ENCODE measurements at places on chromosomes 1 and 21.

GRCh38 chr1:17070163-17070525 is 16.3 kb upstream of the SDHB start:
- DNase-seq, result no peak

GRCh38 chr1:195962051-195962450 is 646.2 kb downstream of the KCNT2 start:
- no peak for DNase-seq

DNA sequence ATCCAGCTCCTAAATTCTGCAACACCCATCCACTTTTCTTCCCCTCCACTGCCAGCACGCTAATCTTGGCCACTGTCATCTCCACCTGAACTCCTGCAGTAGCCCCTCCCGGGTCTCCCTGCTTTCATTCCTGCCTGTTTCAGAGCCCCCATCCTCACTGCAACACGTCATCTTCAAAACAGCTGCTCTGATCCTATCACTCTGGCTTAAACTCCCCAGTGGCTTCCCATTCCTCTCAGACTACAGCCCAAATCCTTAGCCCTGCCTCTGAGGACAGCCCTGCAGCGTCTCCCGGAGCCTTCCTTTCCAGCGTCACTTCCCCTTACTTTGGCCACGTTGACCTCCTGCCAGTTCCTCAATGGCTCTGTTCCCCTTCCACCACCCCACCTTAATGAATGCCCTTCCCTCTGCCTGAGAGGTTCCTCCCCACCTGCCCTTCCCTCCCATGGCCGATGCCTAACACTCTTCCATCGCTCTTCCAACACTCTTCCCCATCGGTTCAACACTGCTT is 22.9 kb upstream of the IFNAR2 start:
- no peak for DNase-seq

- DNase-seq, result no peak
These were observed 125.5 kb downstream of the CLEC20A start for GRCh38 chr1:178371235-178371634.

- no peak for DNase-seq
These were observed 136.7 kb upstream of the RAVER2 start for GRCh38 chr1:64608005-64608650.

- no peak for DNase-seq
These were observed 14.7 kb downstream of the TMEM81 start for GRCh38 chr1:205069371-205070125.

DNA sequence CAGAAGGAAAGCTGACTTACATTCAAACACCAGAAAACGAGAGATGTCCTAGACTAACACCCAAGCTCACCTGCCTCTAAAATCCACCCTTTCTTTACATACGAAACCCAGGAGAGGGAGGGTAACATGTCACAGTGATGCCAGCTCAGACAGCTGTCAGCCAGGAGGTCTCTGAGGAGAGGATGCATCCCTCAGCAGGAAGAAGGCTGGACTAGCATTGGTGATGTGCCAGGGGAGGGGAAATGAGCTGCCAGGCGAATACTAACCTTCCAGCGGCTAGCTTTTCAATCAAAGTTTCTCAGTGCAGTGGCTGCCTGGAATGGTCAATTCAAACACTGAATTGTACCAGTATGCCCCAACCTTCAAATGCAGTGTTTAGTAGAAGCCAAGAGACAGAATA is 3.6 kb upstream of the UBE2G2 start:
- no peak for DNase-seq

DNA sequence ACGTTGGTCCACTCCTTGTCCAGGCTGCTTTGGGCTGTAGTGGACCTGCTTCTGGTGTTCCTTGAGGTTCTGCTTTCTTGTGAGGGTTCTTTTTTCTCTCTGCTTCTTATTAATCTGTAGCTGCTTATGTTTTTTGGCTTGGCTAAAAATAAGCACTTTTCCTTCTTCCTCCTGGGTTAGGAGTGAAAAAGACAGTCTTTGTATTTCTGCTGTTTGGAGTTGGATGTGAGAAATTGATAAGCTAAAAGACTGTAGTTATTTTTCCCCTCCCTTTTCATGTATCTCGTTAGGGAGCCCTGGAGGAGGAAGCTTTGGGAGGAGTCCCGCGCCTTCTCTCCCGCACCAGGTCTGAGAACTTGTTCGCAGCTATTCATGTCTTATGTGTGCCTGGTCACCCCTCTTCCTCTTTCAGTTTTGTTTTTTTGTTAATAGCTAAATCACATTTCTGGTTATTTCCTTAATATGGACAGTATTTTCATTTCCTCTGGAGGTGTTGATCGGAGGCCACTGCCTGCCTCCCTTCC is 79.0 kb downstream of the GALNT2 start:
- DNase-seq, result peak; percentile 93

DNA sequence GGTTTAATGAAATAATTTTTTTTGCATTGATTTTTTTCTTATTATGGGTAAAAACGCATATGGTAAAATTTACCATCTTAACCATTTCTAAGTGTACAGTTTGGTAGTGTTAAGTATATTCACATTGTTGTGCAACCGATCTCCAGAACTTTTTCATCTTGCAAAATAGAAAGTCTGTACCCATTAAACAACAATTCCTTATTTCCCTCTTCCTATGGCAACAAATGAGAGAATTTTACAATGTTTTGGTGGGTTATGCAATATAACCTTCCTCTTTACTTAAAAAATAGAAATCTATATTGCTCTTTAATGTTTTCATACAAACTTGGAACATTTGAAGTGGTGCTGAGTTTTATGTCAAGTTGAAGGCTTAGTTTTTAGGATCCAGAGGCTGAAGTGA is 26.6 kb downstream of the MAP3K7CL start:
- DNase-seq, result no peak

GRCh38 chr1:172380441-172381244 is 39.8 kb upstream of the C1orf105 start:
- DNase-seq, result peak; percentile 20

DNA sequence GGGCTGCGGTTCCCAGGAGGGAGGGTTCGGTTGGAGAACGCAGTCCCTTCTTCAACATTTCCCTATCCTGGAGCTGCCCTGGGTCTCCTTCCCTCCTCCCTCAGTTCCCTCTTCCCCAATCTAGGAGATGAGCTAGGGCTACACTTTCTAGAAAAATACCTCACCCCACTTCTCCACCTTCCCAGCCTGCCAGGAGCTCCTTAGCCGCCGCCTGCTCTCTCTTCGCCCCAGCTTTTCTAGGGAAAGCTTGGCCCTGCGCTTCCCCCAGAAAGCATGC is 488 bp upstream of the ADAMTS1 start:
- DNase-seq, result no peak

DNA sequence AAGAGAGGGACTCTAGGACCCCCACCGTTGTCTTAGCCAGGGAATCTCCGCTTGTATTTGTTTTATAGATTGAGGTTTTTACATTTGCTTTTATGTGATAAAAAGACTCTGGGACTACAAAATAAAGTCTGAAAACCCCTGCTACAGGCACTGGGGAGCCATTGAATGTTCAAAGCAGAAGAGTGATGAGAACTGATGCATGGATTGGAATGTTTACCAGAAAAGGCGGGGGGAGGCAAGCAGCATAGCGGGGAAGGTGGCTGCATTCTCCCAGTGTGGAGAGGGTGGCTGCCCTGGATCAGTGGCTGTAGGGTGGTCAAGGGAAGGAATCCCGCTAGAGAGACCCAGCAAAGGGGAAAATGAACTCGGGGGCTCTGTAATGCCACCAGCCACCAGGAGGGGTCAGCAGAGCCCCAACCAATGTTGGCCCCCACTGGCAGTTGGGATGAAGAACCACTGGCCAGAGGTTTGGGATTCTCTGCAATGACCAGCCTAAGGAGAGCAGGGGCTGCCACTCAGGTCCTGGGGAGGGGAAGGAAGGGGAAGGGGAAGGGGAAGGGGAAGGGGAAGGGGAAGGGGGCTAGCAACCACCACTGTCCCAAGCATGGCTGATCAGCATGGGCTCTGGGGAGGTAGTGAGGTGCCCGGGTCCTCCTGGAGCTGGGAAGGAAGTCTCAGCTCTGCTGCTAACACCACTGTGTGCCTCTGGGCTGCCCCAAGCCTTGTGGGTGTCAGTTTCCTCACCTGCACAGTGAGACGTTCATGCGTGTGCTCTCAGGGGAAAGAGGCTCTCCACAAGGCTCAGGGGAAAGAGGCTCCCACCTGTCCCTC is 19.2 kb upstream of the PEF1 start:
- DNase-seq, result peak; percentile 65

DNA sequence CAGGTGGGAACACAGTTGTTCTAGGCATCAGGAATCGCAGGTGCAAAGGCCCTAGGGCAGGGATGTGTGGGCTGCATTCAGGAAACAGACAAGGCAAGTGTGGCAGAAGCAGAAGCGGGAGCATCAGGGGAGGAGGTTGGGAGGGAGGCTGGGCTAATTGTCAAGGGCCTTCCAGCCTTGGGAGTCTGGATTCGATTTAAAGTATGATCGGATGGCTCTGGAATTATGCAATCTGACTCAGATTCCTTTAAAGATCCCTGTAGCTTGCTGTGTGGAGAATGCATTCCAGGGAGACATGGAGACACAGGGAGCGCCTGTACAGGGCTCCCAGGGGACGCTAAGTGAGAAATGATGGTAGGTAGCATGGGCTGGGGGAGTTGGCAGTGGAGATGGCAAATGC is 86.5 kb downstream of the LACTBL1 start:
- no peak for DNase-seq

DNA sequence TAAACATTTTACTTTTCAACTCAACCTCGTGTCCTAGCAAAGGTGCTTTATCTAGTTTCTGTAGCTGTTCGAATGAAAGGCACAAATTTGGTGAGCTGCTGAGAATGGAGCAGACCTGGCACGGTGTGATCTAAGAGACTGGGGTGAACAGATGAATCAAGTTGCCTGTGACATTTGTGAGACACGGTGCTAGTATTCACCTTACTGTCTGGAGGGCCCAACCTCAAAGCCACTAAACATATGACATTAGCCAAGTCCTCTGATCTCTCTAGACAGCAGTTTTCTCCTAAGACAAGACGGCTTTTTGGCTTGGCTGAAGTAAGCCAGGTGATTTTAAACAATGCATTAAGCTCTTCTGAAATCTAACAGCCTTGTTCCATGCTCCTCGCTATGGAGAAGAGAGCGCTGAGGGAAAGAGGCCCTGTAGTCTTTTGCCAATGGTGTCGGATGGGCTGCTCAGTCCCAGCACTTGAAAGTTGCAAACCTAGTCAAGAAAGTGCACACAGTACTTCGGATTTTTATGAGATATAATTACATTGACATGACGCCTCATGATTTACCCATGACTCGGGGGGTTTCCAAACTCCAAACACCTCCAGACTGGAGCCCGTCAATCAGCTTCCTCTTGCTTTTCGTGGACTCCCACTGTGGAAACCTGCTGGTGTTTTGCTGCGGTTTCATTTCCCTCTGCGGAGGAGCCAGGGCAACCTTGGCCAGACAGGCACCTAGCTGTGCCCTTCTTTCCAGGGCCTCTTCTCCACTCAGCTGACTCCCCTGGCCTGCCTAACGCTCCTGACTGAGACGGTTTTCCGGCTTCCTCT is 794 bp upstream of the TOR3A start:
- DNase-seq, result peak; percentile 44

GRCh38 chr1:81805537-81806431 is 5.0 kb downstream of the ADGRL2 start:
- DNase-seq, result no peak

GRCh38 chr1:97533358-97533757 is 387.5 kb downstream of the DPYD start:
- no peak for DNase-seq

GRCh38 chr21:26003404-26003803 is 167.2 kb downstream of the APP start:
- DNase-seq, result no peak

DNA sequence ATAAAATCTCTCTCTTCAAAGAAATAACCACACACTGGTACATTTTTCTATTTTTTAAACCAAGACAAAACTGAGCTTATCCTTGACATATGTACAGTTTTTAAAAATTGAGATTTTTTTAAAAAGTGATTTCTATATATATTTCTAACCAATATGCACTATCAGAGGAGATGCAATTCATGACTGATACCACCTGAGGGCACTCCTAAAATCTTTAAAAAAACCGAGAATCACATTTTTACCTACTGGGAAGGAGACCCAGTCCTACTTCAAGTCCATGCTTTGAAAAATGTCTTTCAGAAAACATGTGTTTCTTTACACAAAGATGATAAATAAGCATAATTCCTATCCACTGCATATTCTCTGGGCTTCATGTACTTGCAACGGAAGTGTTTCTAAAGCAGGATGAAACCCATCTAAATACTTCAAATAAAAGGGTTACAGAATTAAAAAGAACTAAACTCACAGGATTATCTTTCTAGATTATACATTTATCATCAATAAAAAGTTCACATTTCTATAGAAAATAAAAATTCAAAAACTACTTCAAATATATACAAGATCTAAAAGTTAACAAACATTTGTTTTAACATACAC is 98.6 kb downstream of the ENAH start:
- DNase-seq, result peak; percentile 62

- DNase-seq, result no peak
These were observed 4.5 kb downstream of the LHX4 start for GRCh38 chr1:180234369-180235076.

- DNase-seq, result peak; percentile 86
These were observed 8.7 kb upstream of the PIK3C2B start for GRCh38 chr1:204503122-204503912.

DNA sequence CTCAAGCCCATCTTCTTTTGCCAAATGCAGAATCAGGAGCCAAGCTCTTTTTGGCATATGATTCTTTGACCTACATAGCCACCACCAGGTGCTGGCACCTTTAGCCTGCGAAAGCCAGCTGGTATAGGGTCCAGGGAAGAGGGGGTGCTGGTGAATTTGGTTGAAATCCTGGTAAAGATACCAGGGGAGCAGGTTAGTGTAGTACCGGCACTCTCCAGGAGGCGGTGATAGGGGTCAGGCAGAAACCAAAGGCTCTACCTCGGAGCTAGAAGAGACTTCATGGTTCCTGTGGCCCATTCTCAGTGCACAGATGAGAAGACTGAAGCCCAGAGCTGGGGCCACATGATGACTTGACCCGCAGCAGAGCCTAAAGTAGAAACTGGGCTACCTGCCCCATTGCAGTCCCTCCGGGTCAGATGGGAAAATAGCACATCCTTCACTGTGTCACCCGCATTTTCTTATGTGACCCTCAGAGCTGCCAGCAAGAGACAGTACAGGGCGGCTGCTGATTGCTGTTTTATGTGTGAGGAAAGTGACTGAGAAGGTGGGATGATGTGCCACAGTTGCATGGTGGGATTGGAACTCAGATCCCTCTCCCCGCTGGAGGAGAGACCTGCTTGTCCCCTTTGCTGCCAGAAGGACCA is 36.0 kb upstream of the IL19 start:
- DNase-seq, result peak; percentile 82

DNA sequence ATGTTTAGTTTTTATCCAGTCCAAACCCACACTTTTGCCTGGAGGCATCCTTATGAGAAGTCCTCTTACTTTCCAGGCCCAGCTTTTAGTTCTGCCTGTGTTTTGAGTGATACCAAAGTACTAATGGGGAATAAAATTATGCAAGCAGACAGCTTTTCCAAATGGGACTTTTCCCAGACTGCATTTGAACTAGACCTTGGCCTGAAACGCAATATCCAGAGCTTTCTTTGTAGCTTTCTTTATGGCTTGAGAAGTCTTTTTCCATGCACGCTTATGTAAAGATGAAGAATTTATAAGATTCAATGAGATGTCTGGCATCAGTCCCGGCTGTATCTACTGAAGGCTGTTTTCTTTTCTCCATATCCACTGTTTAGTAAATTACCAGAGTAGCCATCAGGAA is 236.6 kb upstream of the RAB4A start:
- DNase-seq, result no peak

All from hematopoietic multipotent progenitor cell treated with erythropoietin and hydrocortisone succinate and interleukin-3 and kit ligand, for 6 days (in vitro differentiated cells).